Activated T-helper 2 cell treated with anti-CD3 and anti-CD28 coated beads, Interferon-gamma antibody, Interleukin-2, Interleukin-4, amounts not matched to agents 10 μg/mL and 5 μg/mL and 100 μg/mL, durations not matched to agents 14 hours and 24 hours and 36 hours (primary cell): ENCODE measurements at places on chromosomes 7 and 10.

DNA sequence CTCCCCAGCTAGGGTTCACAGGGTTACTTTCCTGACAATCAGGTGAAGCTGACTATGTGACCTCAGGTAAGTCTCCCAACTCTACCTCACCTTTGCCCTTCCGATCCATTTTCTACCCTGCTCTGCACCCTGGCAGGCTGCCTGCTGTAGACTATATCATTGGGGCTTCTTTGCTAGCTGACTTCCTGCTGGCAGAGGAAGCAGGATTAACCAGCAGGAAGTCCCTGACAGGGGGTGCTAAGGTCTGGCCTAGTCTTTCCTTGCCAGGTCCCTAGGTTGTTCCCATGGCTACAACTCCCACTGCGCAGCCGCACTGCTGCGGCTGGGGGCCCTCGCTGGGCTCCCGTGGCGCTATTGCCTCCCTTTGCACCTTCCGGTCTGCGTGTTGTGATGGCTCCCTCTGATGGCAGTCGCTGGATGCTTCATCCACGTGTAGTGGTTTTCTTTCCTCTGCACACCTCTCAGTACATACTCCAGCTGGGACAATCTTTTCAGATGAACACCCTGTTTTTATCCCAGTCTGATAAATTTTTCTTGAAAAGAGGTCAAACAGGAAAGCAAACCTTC is 365.9 kb downstream of the REEP3 start:
- no peak for DNase-seq

DNA sequence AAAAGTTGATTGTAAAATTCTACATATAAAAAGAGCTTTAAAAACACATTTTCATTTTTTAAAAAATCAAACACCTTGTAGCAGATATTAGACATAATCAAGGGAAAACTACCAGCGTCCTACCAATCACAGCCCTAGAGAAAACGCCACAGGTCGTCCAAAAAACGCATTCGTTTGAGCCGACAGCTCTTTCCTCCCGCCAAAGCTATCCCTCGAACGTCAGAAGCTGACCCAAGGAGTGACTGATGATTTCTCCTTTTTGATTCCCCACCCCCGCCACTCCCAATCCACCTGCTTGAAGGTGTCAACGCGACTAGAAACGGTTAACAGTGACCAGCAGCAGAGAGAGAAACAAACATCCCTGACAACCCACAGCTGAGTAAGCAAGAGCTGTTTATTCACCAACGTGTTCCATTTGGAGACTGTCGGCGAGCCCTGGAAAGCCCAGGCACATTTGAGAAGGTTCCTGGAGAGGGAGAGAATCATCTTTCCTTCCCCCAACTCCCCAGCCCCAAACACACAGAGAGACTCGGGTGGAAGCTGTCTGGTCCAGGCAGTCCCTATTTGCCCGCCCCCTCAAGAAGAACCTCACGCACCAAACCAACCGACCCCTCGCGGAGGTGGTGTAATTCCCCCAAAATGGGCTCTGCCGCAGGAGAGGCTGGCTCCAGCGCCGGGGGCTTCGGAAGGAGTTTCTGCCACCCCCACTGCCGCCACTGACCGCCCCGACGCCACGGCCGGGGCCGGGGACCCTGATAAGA is 622 bp downstream of the CPEB3 start:
- peaks cover 24% of the 10 kb centered on the region for H3K4me1 ChIP-seq
- H3K4me3 ChIP-seq = peak overlapping the region; percentile 94
- H3K27ac ChIP-seq = peak overlapping the region; percentile 55
- peaks cover 17% of the 10 kb centered on the region for H3K36me3 ChIP-seq
- H3K27me3 ChIP-seq = no peaks in the 10 kb centered on the region

- no peak overlapping the region for H3K27ac ChIP-seq
- DNase-seq = no peak
- no peak overlapping the region for H3K4me3 ChIP-seq
- H3K27me3 ChIP-seq = no peaks in the 10 kb centered on the region
- H3K36me3 ChIP-seq = no peaks in the 10 kb centered on the region
- no peaks in the 10 kb centered on the region for H3K4me1 ChIP-seq
Observed at GRCh38 chr10:51246156-51246555, 171.9 kb downstream of the PRKG1 start.

GRCh38 chr10:93656155-93656554 is 43.8 kb downstream of the PDE6C start:
- H3K4me1 ChIP-seq = no peaks in the 10 kb centered on the region
- peaks cover 6% of the 10 kb centered on the region for H3K27me3 ChIP-seq
- H3K36me3 ChIP-seq = no peaks in the 10 kb centered on the region
- H3K4me3 ChIP-seq = no peak overlapping the region
- H3K27ac ChIP-seq = no peak overlapping the region
- no peak for DNase-seq

DNA sequence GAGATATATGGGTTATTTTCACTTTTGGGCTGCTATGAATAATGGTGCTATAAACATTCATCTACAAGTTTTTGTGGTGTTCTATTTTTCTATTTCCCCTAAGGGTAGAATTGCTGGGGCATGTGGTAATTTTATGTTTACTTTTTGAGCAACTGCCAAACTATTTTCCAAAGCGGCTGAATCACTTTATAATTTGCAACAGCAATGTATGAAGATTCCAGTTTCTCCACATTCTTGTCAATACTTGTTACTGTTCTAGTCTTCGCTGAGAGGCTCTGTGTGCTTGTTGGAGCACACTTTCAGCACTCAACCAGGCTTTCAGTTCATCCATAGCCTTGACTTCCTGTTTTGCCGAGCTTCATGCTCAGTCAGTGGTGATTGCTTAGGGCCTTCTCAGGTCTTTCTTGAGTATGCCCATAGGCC is 39.0 kb downstream of the ADK start:
- H3K36me3 ChIP-seq = peaks cover 4% of the 10 kb centered on the region
- peak overlapping the region; percentile 95 for H3K27ac ChIP-seq
- H3K4me1 ChIP-seq = peaks cover 52% of the 10 kb centered on the region
- H3K4me3 ChIP-seq = peak overlapping the region; percentile 65
- H3K27me3 ChIP-seq = no peaks in the 10 kb centered on the region

GRCh38 chr7:114628362-114628761 is 213.7 kb downstream of the FOXP2 start:
- no peak overlapping the region for H3K27ac ChIP-seq
- H3K4me3 ChIP-seq = no peak overlapping the region
- H3K36me3 ChIP-seq = no peaks in the 10 kb centered on the region
- no peaks in the 10 kb centered on the region for H3K4me1 ChIP-seq
- no peaks in the 10 kb centered on the region for H3K27me3 ChIP-seq

DNA sequence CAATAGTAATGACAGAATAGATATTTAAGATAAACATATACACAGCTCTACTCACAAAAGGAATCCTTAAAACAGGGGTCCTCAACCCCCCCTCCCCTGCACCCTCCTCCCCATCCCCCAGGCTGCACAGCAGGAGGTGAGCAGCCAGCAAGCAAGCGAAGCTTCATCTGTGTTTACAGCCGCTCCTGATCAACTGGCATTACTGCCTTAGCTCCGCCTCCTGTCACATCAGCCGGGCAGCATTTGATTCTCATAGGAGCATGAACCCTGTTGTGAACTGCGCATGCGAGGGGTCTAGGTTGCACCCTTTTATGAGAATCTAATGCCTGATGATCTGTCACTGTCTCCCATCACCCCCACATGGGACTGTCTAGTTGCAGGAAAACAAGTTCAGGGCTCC is 65.5 kb downstream of the SMURF1 start:
- no peaks in the 10 kb centered on the region for H3K36me3 ChIP-seq
- no peak overlapping the region for H3K27ac ChIP-seq
- H3K4me3 ChIP-seq = no peak overlapping the region
- no peaks in the 10 kb centered on the region for H3K27me3 ChIP-seq

GRCh38 chr10:90096196-90096595 is 394.8 kb downstream of the KIF20B start:
- H3K4me1 ChIP-seq = no peaks in the 10 kb centered on the region
- H3K27me3 ChIP-seq = peaks cover 2% of the 10 kb centered on the region
- no peak for DNase-seq

DNA sequence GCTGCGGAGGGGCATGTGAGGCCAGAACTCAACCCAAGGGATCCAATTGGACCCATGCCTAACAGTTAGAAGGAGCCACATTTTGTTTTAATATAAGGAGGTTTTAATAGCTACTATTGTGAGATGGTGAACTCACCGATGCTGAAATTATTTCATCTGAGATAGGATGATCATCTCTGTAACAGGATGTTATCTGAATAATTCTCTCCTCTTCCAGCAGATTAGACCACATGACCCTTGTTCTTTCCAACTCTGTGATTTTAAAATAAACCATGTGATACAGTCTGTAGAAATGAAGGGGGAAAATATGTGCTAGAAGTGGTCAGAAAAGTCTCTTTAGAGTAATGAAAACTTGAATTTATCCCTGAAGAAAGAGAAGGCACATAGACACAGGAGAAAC is 385.8 kb downstream of the LRMDA start:
- peaks cover 2% of the 10 kb centered on the region for H3K27me3 ChIP-seq
- no peak overlapping the region for H3K27ac ChIP-seq
- H3K4me1 ChIP-seq = no peaks in the 10 kb centered on the region
- DNase-seq = no peak
- no peak overlapping the region for H3K4me3 ChIP-seq
- H3K36me3 ChIP-seq = no peaks in the 10 kb centered on the region

GRCh38 chr10:130757821-130758489 is 553.6 kb downstream of the TCERG1L start:
- no peaks in the 10 kb centered on the region for H3K27me3 ChIP-seq
- H3K36me3 ChIP-seq = no peaks in the 10 kb centered on the region
- H3K4me1 ChIP-seq = no peaks in the 10 kb centered on the region
- H3K27ac ChIP-seq = no peak overlapping the region
- no peak for DNase-seq

DNA sequence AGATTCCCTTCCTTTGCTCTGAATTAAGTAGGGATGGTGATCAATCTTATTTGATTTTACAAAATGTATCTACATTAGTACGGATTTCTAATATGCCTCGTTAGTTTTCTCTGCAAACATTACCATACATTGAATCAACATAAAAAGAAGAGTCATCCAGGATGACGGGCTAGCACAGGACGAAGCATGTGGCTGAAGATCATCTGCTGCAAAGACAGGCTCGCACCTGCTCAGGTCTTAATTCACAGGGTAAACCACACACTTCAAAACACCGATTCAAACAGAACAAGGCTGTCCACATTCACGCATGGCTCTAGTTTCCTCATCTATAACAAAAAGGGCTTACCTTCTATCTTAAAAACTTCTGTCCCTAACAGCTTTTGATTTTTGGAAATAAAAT is 323.0 kb downstream of the PARD3 start:
- no peaks in the 10 kb centered on the region for H3K27me3 ChIP-seq
- H3K4me1 ChIP-seq = no peaks in the 10 kb centered on the region
- H3K27ac ChIP-seq = no peak overlapping the region
- no peaks in the 10 kb centered on the region for H3K36me3 ChIP-seq

GRCh38 chr10:123354521-123354920 is 200.3 kb downstream of the BUB3 start:
- no peaks in the 10 kb centered on the region for H3K36me3 ChIP-seq
- H3K4me1 ChIP-seq = no peaks in the 10 kb centered on the region
- H3K4me3 ChIP-seq = no peak overlapping the region
- H3K27me3 ChIP-seq = peaks cover 4% of the 10 kb centered on the region
- no peak overlapping the region for H3K27ac ChIP-seq

GRCh38 chr7:55022002-55022985 is 3.5 kb downstream of the EGFR start:
- no peak overlapping the region for H3K27ac ChIP-seq
- H3K36me3 ChIP-seq = no peaks in the 10 kb centered on the region
- DNase-seq = no peak
- H3K27me3 ChIP-seq = peaks cover 43% of the 10 kb centered on the region
- H3K4me1 ChIP-seq = peaks cover 1% of the 10 kb centered on the region

DNA sequence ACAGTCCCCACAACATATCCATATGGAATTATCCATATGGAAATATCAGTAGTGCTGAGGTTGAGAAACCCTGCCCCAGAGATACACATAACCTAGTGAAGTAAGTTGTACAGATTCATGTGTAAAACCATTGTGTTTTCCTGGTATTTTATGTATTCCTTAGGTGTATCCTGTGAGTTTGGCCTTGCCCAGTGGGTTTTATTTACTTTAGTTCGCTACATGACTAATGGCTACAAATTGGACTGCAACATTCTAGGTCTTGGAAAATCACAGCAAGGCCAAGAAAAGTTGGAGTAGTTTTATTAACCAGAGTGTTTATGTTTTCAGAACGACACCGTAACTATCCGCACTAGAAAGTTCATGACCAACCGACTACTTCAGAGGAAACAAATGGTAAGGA is 1.4 kb downstream of the RPS24 start:
- H3K27me3 ChIP-seq = no peaks in the 10 kb centered on the region
- H3K36me3 ChIP-seq = peaks cover 59% of the 10 kb centered on the region
- H3K4me1 ChIP-seq = peaks cover 37% of the 10 kb centered on the region
- DNase-seq = no peak
- peak overlapping the region; percentile 89 for H3K4me3 ChIP-seq

DNA sequence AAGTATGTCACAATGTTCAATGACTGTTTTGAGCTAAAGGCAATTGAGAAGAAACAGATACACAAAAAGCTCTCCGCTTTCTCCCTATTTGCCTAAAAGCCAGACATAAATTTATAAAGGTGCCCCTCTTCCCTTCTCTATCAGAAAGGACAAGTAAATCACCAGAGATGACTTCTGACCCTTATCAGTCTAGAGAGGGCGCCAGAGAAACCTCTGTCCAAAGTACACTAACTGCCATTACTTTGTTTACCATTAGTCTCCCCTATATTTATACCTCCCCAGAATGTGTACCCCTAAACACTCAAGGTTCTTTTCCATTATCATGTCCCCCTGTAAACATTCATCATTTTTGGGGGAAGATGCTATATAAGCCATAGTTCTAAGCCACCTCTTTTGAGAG is 49.3 kb downstream of the TPK1 start:
- no peaks in the 10 kb centered on the region for H3K36me3 ChIP-seq
- no peaks in the 10 kb centered on the region for H3K27me3 ChIP-seq
- H3K4me3 ChIP-seq = no peak overlapping the region

- H3K4me1 ChIP-seq = no peaks in the 10 kb centered on the region
- no peak for DNase-seq
- no peak overlapping the region for H3K27ac ChIP-seq
- no peak overlapping the region for H3K4me3 ChIP-seq
- no peaks in the 10 kb centered on the region for H3K36me3 ChIP-seq
- H3K27me3 ChIP-seq = no peaks in the 10 kb centered on the region
Observed at GRCh38 chr7:78673272-78673671, 780.2 kb downstream of the MAGI2 start.

- H3K4me3 ChIP-seq = no peak overlapping the region
- no peak overlapping the region for H3K27ac ChIP-seq
- H3K36me3 ChIP-seq = no peaks in the 10 kb centered on the region
- peaks cover 4% of the 10 kb centered on the region for H3K4me1 ChIP-seq
- no peak for DNase-seq
Observed at GRCh38 chr7:7913504-7913903, 55.1 kb upstream of the GLCCI1 start.

GRCh38 chr7:116230191-116231005 is 20.1 kb downstream of the TES start:
- no peaks in the 10 kb centered on the region for H3K27me3 ChIP-seq
- peak overlapping the region; percentile 44 for H3K27ac ChIP-seq
- peaks cover 68% of the 10 kb centered on the region for H3K4me1 ChIP-seq
- DNase-seq = no peak
- H3K4me3 ChIP-seq = no peak overlapping the region

DNA sequence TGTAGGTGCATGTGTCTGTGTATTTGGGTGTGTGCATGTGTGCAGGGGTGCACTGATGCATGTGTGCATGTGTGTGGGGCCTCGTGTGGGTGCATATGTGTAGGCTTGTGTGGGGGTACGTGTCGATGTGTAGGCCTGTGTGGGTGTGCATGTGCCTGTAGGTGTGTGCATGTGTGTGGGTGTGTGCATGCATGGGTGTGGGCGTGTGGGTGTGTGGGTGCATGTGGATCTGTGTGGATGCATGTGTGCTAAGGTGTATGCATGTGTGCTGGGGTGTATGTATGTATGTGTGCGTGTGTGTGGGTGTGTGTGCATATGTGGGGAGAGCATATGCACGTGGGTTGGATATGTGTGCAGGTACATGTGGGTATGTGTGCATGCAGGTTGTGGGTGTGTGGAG is 73.2 kb downstream of the NKX6-2 start:
- H3K36me3 ChIP-seq = peaks cover 10% of the 10 kb centered on the region
- no peak overlapping the region for H3K27ac ChIP-seq
- DNase-seq = no peak
- no peak overlapping the region for H3K4me3 ChIP-seq
- no peaks in the 10 kb centered on the region for H3K27me3 ChIP-seq
